ENCODE measurements at places on chromosomes 7 and 10.

DNA sequence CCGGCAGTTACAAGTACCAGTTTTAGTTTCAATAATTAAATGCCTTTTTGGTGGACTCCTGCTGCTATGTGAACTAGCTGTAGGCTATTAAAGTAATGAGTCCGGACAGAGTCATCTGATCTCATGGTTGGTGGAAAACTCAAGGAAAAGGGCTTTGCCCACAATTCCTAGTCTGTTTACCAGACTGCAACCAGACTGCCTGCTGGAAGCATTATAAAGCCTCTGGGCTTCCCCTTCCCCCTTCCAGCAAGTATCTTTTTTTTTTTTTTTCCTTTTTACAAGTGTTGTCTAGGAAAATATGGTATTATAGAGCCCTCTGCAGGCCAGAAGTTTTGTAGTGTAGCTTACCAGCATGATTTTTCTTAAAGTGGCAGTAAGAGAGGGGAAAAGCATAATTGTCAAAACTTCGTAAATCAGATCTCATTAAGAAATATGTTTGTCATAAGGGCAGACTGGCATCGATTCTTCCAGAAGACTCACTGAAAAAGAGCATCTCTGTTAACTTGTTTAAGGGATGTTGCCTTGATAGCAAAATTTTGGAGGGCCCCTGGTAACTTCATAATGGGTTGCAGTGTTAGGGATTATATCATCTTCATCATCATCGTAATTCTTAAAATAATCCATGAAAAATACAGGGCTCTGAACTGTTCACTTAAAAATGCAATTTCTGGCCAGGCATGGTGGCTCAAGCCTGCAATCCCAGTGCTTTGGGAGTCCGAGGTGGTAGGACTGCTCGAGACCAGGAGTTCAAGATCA is 181.3 kb downstream of the TAX1BP1 start:
- no peak for DNase-seq

GRCh38 chr10:96306516-96306915 is 2.3 kb downstream of the DNTT start:
- DNase-seq, result no peak

- no peak for DNase-seq
Observed at GRCh38 chr7:114755856-114756255, 166.0 kb upstream of the MDFIC start.

- DNase-seq, result no peak
Observed at GRCh38 chr7:157932498-157933218, 595.9 kb downstream of the DNAJB6 start.

DNA sequence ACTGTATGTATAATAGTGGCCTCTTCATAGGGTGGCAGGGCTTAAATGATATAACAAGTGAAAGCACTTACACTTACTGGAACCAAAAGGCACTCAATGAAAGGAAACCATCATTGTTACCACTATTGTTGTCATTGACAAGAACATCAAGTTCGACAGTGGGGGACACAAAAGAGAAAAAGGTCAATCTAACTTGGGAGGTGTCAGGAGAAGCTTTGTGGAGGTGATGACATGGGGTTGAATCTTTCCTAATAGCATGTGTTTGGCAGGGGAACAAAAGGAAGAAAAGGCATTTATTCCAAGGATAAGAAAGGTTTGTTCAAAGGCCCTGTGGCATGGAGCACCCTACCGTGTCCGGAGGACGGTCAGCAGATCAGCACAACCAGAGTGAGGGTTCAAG is 18.2 kb upstream of the ENO4 start:
- no peak for DNase-seq

- no peak for DNase-seq
Observed at GRCh38 chr10:110762849-110763211, 108.9 kb upstream of the PDCD4 start.

DNA sequence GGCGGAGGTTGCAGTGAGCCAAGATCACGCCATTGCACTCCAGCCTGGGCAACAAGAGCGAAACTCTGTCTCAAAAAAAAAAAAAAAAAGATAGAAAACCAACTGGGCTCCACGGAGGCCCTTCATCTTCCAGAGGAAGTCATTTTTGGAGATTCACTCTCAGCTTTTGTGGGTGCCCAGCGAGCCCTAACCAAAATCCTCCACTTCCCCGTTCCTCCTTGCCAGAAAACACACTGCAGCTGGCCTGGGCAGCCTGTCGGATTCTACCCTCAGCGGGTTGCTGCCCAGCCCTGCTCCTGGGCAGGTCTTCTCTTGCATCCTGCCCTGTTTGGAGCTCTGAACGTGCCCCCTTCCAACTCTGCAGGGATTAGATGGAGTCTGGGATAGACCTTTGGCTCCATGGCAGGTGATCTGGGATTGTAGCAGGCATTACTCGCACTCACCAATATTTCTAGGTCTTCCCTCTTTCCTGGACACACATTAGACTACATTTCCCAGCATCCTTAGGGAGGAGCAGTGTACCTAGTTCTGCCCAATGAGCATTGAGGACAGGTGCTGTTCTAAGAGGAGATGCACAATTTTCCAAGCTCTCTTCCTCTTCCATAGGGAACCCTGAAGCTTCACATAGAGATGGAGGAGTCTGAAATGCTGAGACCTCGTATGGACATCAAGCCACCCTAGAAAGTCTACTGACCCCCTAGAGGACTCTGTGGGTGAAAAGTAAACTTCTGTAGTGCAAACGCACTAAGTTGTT is 4.6 kb downstream of the GRID2IP start:
- DNase-seq, result no peak

DNA sequence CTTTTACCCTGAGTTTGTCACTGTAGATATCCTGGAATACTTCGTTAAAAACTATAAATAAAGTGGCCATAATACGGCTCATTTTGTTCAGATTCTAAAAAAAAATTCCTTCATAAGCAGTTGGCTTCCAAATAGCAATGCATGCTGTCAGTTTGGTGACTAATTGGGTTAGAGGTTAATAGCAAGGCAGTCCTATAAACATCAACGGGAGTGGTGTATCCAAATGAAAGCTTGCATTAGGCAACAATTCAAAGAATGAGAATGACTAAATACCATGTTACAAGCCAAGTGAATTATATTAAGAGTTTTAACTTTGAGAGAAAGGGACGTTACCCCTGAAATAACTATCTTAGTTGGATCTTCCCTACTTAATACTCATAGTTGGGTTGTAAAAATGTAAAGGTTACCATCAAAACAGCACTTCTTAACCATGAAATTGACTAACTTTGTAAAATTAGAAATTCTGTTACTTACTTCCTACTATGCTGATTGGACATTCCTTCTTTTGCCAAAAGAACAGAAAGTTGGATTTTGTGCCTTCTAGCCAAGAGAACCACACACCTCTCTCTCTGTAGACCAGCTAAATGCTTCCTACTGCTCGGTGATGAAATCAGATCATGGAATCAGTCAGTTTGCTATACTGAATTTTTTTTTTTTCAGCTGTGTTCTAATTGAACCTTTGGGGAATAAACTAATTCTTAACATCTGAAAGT is 98.0 kb downstream of the KAT6B start:
- DNase-seq, result no peak

DNA sequence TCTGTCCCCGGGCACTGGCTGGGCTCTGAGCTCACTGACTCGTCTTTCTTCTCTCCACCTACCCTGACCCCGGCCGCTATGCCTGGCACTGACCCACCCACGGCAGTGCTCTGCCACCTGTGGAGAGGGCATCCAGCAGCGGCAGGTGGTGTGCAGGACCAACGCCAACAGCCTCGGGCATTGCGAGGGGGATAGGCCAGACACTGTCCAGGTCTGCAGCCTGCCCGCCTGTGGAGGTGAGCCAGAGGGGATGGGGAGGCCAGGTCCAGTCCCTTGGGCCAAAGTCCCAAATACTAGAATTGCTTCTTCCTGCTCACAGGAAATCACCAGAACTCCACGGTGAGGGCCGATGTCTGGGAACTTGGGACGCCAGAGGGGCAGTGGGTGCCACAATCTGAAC is 27.3 kb downstream of the TBATA start:
- no peak for DNase-seq

- no peak for DNase-seq
Observed at GRCh38 chr7:27185854-27186667, 1.0 kb upstream of the HOXA11 start.

DNA sequence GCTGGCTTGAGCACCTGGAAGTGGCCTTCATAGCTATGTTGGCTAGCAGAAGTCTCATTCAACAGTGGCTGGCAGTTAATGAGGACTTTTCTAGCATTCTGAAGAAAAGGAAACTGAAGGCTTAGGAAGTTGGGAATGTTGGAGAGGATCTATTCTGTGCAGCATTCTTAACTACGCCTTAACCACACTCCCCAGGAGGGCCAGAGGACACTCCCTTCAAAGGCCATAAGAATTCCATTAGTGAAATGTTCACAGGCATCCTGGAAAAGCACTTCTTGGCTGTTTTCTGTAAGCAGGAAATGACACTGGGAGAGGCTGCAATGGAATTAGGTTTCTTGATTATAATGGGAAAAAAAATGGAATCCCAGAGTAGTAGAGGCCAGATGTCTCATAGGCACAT is 188.9 kb downstream of the ARHGAP12 start:
- no peak for DNase-seq

DNA sequence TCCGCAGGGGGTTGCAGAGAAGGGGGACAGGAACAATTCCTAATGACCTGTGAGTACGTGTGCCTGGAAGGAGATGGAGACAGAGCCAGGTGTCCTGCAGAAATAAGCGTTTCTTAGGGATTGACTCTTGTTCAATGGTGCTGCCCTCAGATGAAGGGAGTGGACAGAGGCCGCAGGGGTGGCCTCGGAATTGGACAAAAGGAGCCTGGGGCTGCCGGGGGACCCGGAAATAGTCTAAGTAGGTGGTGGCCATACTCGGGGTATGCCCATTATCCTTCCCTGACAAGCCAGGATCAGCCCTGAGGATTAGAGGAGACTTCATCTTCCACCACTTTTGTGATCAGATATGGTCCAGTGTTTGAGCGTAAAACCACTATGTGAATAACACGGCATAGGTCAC is 39.2 kb downstream of the ELFN1 start:
- no peak for DNase-seq

GRCh38 chr10:98217801-98218200 is 50.2 kb downstream of the LOXL4 start:
- no peak for DNase-seq

DNA sequence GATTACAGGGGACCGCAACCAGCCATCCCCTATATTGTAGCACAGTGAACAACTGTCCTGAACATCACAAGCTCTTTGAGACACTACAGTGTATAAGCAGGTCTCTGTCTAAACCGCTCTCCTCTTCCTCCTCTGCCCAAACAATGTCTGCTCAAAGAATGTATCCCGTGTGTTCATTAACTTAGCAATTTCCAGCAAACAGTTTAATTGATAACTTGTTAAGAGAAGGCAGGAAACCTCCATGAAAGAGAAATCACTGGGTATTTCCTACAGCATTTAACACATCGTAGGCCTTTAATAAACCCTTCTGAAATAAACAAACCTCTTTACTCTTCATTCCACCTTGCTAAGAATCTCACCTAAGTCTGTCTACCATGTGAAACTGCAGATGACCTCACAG is 1.5 kb downstream of the PMS2 start:
- DNase-seq, result no peak

DNA sequence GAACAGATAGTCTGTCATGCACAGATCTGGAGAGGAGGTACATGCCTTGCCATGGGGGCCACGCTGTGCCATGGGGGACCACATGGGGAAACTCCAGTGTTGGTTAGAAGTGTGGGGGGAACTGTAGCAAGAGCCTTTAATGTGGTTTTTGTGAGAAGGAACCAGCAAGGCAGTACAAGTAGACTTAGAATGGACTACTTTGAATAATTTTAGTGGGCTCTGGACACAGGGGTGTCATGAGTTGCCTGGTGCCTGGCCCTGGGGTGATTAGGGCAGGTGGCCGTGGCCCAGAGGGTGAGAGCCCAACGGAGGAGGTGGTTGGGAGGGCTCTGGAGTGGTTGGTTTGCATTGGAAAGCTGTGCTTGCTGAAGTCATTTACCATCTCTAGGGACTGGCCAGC is 77.2 kb downstream of the CXCL12 start:
- no peak for DNase-seq

- DNase-seq, result no peak
Observed at GRCh38 chr10:112509558-112510291, 62.7 kb downstream of the VTI1A start.

- DNase-seq, result no peak
Observed at GRCh38 chr10:110017907-110018306, 10.1 kb downstream of the ADD3 start.

- no peak for DNase-seq
Observed at GRCh38 chr7:94301024-94301586, 93.6 kb upstream of the COL1A2 start.

DNA sequence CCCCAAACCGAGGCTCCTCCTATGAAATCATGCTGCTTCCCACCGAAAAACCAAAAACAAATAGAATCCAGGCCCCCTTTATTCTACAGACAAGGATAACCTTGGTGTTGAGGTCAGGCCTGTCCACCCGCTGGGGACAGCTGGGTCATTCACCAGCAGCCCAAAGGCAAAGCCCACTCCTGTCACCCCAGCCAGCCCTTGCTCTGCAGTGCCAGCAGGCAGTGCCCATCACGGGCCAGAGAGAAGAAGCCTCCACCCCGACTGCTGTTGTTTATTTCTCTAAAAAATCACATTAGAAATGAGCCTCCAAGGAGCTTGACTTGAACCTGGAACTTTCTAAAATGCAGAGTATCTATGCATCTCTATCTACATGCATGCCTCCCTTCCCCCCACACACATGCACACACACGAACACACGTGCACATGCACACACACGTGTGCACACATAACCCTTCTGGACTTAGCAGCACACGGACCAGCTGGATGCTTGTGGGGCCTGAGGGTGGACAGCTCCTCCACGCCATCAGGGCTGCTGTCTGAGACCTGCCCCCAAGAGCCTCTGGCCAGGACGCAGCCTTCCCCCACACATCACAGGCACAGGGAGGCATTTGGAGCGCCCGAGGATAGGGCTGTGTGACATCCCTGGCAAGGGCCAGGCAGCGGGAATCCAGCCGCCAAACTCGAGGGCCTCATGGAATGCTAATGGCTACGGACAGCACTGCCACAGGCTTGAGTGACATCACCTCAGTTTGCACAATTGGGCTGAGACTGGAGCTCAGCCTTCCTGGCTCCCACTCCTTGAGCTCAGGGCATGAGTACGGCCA is 22.8 kb downstream of the PRKAG2 start:
- DNase-seq, result no peak

- no peak for DNase-seq
Observed at GRCh38 chr7:40700653-40701421, 566.0 kb downstream of the SUGCT start.

GRCh38 chr10:106396192-106396591 is 768.3 kb downstream of the SORCS1 start:
- DNase-seq, result no peak

DNA sequence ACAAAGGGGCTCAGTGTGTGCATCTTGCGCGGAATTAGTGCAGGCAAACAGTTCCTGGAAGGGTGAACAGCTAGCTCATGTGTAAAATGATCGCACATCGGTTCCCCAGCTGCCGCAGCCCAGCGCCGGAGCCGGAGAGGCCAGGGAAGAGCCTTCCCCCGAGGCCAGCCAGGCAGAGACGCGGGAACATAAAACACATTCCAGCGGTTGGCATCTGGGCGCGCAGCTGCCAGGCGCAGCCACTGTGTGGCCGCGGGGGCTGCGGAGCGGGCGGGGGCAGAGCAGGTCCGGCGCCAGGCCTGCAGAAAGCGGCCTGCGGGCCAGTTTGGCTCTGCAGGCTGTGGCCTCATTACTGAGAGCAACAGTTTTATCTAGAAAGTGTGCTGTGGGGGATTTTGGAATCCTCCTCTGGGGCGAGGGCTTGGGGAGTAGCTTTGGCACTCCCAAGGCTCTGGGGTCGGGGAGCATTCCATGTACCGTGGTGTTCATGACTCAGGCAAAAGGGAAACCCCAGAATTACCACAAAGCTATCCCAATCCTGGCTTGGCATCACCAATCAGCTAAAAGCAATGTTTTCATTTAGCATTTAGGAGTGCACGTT is 74.3 kb downstream of the SAMD9 start:
- no peak for DNase-seq

GRCh38 chr10:17226891-17227303 is 1.1 kb upstream of the VIM start:
- no peak for DNase-seq

All from stimulated activated CD8-positive, alpha-beta memory T cell treated with anti-CD3 and anti-CD28 coated beads, Interleukin-15, amount 100 ng/mL, for 4 hours (primary cell).